ENCODE measurements at places on chromosomes 5 and 9.
A peak's percentile ranks its signal among the peaks of the same experiment; 100 is the strongest.

GRCh38 chr5:32541241-32541640 lies 44.1 kb upstream of the SUB1 start:
- DNase-seq, result peak; percentile 72

GRCh38 chr9:4416467-4416866 lies 73.8 kb upstream of the SLC1A1 start:
- no peak for DNase-seq

- DNase-seq, result peak; percentile 9
These were observed 59.0 kb downstream of the STARD4 start for GRCh38 chr5:111453295-111453694.

DNA sequence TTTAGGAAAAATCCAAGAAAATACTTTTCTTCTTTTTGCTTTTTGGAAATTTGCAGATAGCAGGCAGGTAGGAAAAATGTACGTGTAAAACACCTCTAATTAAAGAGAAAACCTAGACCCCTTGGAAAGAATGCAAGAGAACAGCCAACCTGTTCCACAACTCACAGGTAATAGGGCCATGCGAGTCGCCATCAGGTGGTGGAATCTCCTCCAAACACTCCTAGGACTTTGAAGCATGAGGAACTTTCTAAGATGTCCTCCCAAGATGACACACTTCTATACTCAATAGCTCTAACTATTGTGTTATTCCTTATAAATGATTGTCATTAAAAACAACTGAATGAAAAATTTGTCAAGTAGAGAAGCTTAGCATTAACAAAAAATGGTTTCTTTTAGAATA lies 174.0 kb downstream of the TMC1 start:
- DNase-seq, result no peak

GRCh38 chr9:8011974-8012373 lies 212.4 kb upstream of the DMAC1 start:
- DNase-seq, result no peak

- no peak for DNase-seq
These were observed 30.3 kb upstream of the CER1 start for GRCh38 chr9:14752871-14753270.

DNA sequence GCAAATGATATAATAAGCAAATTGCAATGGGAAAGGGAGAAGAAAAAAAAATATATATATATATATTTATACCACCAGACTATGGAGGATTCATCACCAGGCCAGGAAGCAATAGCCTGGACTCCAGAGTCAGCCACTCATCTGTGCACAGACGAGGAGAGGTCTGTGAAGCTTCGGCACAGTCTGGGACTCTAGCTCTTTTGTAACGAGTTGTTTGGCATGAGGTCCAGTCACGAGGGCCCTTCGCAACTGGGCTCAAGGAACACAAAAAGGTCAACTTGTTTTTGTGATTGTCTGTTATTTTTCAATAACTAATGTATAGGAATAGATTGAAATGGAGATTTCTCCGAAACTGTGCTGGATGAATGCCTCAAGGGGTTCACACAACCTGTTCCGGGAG lies 14.7 kb upstream of the FGF1 start:
- no peak for DNase-seq

- no peak for DNase-seq
These were observed 20.7 kb upstream of the SLC25A48 start for GRCh38 chr5:135813758-135814157.

DNA sequence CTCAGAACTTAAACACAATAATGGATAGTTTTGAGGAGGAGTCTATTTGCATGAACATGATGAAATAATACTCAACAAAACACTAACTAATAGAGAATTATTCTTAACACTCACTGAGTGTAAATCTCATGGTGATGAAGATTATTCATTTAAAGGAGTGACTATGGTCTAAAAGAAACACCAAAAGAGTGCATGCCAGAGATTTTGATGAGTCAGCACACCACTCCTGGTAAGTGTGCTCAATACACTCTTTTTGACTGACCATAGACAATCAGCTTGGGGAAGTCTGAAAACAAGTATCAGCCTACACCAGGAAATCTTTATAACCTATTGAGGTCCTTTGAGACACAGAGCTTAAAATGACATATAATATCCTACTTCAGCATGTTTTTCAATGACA lies 6.8 kb upstream of the FST start:
- DNase-seq, result no peak

- no peak for DNase-seq
These were observed 20.0 kb downstream of the CD74 start for GRCh38 chr5:150392680-150393079.

DNA sequence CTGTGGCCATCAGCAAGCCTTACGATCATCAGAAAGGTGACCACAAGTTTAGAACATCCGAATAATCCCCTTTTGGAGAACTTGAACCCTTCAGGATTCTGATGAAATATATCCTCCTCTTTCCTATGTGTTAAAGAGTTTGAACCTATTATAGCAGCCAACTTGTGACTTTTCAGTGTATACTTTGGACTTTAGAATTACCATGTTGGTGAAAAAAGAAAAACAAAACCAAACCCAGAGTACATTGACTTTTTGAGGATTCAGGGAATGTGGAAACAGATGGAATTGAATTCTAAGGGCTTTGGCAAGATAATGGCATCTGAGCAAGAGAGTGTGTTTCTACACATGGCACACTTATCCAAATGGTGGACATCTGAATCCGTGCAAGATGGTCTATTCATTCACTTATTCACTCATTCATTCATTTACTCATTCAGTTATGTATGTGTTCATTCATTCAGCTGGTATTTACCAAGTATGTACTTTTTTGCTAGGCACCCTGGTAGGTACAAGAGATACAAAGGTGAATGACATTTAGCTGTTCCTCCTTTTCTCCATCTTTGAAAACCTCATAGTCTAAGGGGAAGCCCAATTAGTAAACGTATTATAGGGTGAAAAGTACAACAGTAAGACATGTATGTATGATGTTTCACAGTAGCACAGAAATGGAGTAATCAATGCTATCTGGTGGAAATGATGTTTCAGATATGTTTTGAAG lies 91.8 kb downstream of the PRDM6 start:
- no peak for DNase-seq

DNA sequence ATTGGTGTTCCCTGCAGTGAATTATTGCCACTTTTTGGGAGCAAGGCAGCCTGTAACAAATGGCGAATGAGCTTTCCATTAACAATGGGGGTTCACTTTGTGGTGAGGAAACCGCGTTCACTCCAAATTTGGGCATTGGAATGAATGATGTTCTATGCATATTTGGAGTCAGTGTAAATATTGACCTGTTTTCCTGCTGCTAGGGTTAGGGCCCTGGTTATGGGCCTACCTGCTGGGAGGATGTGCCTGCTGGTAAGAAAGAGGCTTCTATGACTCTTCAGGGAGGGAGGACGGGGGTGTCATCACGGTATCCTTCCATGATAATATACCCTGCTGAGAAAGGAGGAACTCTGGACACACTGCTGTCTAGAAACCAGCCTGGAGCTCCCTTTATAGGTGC lies 29.0 kb downstream of the C9orf50 start:
- DNase-seq, result no peak

GRCh38 chr5:176535664-176536131 lies 1.5 kb downstream of the RNF44 start:
- no peak for DNase-seq

DNA sequence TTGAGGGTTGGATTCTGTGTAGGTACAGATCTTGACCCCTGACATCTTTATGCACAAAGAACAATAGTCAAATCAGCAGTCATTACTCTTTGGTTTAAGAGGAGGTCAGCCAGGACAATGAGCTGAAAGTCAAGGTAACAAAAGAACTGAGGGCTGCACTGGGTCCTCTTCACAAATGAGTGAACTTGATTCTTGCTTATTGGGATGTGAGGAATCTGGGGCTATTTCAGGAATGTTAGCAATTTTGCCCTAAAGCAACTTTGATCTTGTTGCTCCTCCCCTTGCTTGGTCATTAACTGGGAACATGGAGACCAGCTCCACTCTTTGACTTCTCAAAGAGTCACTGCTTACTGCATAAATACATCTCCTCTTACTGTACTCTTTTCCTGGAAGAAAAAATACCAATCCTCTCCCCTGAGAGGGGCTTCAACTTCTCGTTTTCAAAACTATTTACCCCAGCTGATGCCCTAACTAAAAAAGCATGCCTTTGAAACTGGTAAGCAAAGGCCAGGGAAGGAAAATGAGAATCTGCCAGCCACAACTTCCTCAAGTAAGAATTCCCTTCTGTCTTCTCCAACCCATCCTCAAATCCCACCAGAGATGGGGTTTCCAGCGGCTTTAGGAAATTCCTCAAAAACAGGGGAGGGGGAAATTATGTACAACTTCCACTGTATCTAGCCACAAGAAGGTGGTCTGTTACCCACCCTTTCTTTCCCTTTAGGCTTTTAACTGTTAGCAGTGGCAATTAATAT lies 368.3 kb downstream of the ENC1 start:
- DNase-seq, result no peak

DNA sequence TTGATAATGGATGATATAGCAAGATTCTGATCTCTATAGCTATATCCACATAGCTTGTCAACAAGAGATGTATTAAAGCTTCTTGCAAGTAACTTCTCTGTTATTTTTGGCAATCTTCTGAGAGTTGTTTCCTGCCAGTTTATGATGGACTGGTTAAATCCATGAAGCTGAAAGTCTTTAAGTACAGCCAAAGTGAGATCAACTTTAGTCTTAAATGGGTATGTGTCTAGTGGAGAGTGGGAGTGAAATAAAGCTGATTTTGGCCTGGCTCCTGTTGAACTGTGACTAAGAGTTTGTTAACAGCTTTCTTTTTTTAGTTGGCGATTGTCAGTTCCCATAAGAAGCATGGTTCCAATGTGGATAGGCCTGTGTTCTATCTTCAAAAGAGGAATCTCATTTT lies 350.9 kb upstream of the PCSK5 start:
- no peak for DNase-seq

GRCh38 chr5:143248391-143248790 lies 155.1 kb downstream of the NR3C1 start:
- no peak for DNase-seq

- peak; percentile 22 for DNase-seq
These were observed 19.9 kb downstream of the SEMA4D start for GRCh38 chr9:89477811-89478630.

DNA sequence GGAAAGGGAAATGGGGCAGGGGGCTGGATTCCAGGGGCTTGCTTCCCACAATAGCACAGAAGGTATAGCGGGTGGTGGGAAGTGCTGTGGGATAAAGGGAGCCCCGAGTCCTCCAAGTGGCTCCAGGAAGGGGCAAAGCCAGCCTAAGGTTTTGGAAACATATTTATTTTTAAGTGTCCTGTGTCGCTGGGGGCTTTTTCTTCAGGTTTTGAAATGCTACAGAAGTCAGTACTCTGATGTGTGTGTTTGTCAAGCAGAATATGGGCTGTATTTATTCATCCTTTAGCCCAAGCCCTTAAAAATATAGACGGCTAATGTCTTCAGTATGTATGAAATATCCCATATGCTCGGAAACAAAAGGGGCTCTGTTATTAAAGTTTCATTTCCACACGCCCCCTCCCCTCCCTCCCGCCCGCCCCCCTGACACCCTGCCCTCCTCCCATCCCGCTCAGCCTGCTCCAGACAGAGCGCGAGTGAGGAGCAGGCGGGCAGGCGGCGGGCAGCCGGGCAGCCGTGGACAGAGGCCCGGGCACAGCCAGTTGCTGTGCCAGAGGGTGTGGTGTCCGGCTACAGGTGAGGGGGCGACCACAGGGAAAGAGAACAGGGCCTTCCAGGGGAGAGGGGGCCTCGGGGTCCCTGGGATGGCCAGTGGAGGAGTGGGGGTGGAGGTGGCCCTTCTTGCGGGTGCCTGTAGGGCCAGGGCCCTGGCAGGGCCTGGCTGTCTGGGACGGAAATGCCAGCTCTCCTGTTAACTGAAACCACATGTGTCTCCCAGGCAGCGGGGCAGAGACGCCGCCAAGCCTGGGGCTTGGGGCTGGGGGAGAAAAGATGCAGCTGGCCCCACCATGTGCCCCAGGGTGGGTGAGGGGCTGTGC lies 39.6 kb upstream of the SYNPO start:
- DNase-seq, result no peak

DNA sequence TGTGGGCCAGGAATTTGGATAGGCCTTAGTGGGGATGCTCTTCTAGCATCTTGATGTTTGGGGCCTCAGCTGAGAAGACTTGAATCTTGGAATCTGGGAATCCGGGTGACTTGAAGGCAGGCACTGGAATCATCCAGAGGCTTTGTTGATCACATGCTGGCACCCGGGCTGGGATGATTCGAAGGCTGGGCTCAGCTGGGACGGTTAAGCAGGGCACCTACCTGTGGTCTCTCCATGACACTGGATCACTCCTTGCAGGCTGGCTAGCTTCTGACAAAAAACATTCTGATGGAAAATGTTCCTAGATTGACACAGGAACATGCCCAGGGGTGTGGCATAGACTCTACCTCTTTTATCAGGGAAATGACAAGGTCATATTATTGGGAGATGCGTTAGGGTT lies 149.1 kb downstream of the TENT4A start:
- DNase-seq, result no peak

GRCh38 chr5:114238771-114239313 lies 123.0 kb upstream of the KCNN2 start:
- no peak for DNase-seq

DNA sequence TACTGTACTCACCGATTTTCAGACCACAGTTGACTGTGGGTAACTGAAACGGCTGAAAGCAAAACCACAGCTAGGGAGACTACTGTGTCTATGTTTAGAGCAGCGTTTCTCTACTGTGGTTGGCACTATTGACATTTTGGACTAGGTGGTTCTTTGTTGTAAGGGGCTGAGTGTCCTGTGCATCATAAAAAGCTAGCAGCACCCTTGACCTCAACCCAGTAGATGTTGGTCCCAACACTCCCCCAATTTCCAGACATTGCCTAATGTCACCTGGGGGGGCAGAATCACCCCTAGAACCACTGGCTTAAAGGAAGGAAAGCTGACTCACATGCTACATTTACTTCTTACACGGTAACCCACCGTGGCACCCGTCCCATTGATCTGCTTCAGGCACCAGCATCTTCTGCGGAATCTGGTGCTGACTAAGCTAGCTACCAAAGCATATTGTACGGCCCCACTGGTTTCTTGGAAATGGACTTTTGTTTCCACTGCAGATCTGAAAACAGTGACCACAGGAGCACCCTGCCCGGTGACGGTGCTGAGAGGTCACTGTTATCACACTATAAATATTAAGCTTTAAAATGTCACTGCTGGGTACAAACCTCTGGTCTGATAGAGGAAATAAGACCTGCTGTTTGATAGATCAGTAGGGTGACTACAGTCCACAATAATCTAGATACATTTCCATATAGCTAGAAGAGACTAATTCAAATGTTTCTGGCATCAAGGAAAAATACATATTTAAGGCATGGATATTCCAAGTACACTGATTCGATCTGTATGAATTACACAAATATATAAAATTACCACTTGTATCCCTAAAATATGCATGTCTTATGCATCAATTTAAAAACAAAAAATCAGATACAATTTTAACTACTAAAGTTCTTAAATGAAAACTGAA lies 151.4 kb downstream of the HSD17B3 start:
- no peak for DNase-seq

GRCh38 chr5:448766-449090 lies 5.8 kb downstream of the EXOC3 start:
- DNase-seq, result no peak
